Right ventricle myocardium superior (tissue), 1 donor: ENCODE measurements at places on chromosomes 3 and 15. TPM values are rescaled to one million over a fixed set of nuclear protein-coding genes. Genes with fewer than 3 reads are reported as not detected.

DNA sequence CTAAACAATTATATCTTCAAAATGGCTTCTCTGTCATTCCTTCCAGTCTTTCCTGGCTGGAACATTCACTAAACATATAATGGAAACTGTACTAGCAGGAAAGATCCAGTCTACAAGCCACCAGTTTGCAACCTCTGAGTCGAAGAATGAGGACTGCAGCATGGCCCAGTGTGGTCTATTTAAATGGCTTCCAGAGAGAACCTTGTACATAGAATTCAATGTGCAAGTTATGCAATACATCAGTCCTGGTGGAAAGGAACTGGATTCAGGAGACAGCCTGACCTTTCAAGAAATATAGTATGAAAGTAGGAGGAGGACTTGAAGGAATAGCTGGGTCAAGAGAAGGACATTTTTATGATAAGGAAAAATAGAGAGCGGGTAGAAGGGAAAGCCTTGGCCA, 49.9 kb downstream of the NEK10 start:
- no peak for DNase-seq

NR2E3 gene
- 0.70 TPM for total RNA-seq

GRCh38 chr15:62067448-62068044, 769 bp downstream of the C2CD4A start:
- DNase-seq = peak; percentile 56

GRCh38 chr3:30657914-30658313, 51.5 kb downstream of the TGFBR2 start:
- no peak for DNase-seq

DNA sequence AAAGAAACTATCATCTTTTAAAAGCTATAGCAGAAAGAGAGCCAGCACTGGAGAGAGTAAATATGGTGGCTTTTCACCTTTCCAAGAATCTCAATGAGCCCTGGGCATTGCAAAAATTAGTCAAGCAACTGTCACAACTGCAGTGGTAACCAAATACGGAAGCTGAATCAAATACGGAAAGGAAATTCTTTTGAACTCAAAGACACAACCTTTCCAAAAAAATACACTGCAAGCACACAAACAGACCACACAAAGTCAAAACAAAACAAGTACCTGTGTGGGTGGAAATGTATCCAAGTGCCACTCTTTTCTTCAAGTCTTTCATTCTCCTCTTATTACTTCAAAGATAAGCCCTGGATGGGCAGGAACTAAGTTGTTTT, 17.6 kb downstream of the VGLL4 start:
- no peak for DNase-seq
